ENCODE measurements at places on chromosomes 1 and 21.
A peak's percentile ranks its signal among the peaks of the same experiment; 100 is the strongest.

DNA sequence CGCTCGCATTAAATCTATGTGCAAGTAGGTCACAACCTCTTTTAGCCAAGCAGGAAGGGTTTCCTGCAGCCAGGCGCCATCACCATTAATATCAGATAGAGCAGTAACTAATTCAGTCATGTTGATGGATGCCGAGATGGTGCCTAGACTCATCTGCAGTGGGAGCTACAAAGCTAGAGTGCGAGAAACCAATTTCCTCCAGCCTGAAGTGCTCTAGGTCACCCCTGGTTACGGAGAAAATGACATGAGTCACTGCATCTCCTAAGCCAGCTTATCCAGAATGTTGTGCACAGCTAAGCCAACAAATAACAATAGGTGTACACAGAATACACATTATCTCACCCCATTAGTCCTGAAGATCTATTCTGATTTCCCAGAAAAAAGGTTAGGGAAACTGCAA lies 36.0 kb downstream of the OVAAL start:
- no peak for DNase-seq

GRCh38 chr1:31423418-31423947 lies 10.5 kb downstream of the SERINC2 start:
- no peak for DNase-seq

DNA sequence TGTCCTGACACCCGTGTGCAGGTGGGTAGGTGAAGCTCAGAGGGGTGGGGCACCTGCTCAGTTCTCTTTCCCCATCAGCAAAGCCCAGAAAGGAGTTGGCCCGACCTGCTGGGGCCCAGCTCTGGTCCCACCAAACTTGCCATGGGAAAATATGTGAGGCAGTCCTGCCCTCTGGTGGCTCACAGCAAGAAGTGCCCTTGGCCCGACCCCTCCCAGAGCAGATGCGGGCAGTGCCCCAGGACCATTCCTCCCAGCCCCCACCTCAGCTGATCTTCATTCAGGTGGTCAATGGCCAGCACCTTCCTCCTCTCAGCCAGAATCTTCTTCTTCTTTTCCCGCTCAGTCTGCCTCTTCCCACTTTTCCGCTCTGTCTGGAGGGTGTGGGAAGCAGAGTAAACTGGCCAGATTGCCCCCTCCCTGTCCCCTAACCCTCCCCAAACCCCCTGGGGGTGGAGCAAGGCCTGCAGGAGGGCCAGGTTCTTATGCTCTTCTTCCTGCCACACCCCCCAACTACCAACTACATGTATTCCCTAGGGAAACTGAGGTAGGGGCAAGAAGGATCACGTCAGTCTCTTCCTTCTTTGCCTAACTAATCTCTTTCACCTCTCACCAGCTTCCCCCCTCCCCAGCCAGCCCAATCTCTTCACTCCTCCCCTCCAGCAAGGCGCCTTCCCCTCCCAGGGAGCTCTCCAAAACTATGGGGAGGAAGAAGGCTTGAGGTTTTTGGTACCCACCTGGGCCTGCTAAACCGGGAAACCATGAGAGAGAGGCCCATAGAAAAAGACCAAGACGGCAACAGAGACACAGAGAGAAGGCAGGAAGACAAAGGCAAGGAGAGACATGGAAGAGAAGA lies 15.6 kb downstream of the TNNT2 start:
- no peak for DNase-seq

DNA sequence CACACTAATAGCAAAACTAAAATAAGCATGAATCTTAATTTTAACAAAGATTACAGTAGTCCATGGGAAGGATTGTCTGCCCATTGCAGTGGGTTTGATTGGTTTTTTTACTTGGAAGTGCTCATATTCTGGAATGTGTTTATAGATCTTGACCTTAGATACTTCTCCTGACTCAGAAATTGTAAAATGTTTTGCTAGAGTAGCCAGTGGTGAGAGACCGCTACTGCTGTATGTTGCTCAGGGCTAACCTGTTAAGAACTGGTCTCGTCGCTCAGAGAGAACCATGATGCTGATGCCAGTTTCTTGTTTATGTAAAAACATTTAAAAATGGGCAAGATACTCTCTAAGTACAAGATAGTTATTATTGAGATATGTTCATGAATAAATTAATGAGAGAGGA lies 99.9 kb downstream of the ROR1 start:
- DNase-seq, result no peak

GRCh38 chr1:60621368-60621851 lies 461.0 kb upstream of the NFIA start:
- DNase-seq, result no peak

- no peak for DNase-seq
Observed at GRCh38 chr1:27368869-27369582, 2.3 kb upstream of the MAP3K6 start.

GRCh38 chr1:112509660-112510178 lies 954 bp downstream of the WNT2B start:
- no peak for DNase-seq

- DNase-seq, result no peak
Observed at GRCh38 chr1:237717106-237717505, 173.6 kb downstream of the ZP4 start.

DNA sequence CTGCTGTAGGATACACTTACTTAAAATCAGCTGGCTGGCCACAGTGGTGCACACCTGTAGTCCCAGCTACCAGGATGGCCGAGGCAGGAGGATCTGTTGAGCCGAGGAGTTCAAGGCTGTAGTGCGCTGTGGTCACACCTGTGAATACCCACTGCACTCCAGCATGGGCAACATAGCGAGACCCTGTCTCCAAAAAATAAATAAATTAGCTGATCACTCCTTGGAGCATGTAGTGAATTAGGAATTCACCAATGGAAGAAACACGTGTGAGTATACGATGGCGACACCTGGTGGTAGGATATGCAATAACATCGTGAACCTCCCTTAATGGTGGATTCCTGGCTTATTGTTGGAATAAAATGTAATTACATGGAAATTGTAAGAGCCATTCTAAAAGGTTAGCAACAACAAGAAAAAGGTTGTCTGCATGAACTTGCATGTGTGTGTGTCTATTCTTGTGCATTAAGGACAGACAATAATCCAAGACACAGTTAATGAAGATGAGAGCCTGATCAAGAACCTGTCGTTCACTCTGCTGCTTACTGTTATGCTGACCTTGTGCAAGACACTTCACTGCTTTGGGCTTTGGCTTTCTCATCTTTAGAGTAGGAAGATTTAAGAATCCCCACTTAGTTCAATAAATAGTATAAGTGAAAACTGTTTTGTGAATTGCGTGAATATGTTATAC lies 38.6 kb upstream of the COX20 start:
- peak; percentile 25 for DNase-seq

DNA sequence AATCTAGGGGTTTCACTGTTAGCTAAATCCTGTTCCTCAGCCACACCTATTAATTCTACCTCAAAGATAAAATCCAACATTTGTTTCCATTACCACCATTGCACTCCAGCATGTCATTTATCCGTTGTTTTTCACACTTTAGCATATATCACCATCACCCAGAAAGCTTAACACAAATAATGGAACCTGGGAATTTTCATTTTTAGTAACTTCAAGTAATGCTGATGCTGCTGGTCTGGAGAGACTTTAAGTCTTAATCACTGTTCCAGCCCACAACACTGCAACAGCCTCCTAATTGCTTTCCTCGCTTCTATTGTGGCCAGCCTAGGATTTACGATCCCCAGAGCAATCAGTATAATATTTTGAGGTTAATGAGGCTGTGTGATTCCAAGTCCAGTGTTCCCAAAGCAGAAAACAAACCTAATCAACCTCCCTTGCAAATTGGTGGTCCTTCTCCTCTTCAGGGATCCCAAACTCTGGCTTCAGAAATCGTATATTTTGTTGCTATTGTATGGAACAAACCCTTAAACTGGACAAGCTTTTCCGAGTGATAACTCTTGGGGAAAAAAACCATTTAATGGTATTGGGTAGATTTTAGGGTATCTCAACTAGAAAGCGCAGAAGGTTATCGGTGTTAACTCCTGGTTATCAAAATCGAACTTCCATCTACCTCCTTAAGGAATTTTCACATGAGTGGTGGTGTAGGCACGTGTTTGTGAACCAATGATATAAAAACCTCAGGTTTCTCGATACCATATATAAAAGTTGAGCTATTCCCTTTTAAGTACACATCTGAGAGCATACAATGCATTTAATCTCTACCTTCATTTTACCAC lies 50.0 kb upstream of the BOLA1 start:
- DNase-seq, result no peak

GRCh38 chr21:41634211-41634694 lies 126.3 kb upstream of the TMPRSS2 start:
- DNase-seq, result no peak

- DNase-seq, result no peak
Observed at GRCh38 chr1:9861360-9861759, 37.6 kb upstream of the CLSTN1 start.

DNA sequence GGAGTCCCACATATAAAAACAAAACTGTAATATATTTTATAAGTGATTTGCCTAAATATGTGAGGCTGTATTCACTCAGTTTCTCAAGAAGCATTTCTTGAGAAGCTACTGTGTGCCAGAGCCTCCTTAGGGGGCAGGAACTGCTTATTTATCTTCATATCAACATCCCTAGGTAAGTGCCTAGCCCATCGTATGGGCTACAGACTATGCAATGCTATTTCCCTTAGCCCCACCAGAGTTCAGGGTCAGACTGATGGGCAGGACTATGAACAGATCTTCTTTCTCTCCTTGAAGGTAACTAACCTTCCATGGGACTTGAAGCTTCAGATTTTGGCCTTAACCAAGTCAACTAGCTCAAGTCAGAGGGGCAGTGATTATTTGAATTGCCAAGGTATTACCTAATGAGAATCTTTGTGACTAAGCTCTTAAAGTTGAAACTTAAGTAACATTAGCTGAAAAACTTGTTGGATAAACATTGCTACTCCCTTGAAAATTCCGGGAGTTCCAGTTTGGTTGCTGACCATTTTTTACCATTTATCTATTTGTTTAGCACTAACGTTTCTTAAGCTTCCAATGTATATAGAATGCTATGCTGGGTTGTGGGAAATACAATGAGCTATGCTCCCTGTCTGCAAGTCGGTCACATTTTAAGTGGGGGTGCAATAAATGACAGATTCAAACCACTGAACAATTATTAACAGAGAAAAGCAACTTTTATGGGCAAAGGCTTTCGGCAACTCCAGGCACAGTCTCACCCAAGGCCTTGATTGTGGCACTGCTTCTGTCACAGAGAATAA lies 85.2 kb downstream of the GPR88 start:
- no peak for DNase-seq
